ENCODE measurements at places on chromosomes 13 and 19. TPM values are rescaled to one million over a fixed set of nuclear protein-coding genes. Genes with fewer than 3 reads are reported as not detected.

DNA sequence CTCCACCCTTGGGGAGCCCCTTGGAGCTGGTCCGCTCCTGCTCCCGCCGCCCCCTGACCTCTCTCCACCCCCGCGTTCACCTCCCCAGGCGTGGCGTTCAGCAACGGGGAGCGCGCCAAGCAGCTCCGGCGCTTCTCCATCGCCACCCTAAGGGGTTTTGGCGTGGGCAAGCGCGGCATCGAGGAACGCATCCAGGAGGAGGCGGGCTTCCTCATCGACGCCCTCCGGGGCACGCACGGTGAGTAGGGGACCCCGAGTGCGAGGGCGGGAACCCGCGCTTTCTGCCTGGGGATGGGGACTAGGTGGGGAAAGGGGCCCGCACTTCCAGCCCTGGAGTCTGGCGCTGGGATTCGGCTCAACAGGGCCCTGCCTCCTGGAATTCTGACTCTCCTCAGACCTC lies 1.7 kb downstream of the CYP2A13 start:
- no peak for DNase-seq

The ZIC5 gene
- total RNA-seq: not detected

GRCh38 chr19:5891938-5892771 lies 11.4 kb downstream of the NDUFA11 start:
- no peak for DNase-seq

DNA sequence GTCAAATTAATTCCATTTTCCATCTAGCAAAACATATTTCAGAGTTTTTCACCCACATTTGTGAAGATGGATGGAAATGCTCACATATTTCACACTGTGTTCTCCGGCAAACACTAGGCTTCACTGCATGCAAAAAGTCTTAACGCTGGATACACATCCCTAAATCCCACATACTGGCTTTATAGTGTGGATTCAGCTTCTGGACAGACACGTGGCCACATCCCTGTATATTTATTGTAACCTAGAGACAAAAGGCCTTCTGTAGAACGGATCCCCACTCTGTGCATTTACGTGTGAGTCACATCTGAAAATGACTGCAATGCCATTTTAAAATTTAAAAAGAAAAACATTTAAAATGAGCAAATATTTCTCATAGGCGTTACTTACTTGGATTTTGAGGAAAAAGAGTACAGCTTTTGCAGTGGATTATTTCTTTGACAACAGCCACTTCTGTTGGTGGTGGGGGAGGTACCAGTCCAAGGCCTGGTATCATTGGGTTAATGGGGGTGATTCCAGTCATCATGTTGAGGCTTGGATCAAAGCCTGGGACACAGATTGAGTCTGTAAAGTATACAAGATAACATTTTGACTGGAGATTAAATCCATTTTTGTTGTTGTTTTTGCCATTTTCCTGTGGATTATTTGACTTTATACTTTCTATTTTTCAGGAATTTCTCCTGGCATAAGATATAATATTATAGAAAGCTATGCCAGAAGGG lies 337.7 kb downstream of the DNAJC15 start:
- no peak for DNase-seq

DNA sequence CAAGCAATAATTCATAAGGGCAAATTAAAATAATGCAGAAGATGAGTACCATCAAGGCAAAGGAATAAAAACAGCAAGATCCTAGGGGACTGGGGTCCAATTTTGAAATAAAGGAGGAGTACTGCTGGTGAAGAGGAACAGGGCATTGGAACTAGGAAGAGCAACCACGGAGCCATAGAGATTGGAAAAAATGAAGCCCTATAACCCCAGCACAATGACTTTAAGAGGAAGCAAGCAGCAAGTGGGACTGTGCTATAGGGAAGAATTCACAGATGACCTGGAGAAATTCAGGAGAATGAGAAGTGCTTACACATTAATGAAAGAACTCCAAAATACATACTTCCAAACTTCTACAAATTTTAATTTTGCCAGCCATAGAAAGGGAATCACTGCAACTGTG lies 44.9 kb upstream of the ITM2B start:
- no peak for DNase-seq

DNA sequence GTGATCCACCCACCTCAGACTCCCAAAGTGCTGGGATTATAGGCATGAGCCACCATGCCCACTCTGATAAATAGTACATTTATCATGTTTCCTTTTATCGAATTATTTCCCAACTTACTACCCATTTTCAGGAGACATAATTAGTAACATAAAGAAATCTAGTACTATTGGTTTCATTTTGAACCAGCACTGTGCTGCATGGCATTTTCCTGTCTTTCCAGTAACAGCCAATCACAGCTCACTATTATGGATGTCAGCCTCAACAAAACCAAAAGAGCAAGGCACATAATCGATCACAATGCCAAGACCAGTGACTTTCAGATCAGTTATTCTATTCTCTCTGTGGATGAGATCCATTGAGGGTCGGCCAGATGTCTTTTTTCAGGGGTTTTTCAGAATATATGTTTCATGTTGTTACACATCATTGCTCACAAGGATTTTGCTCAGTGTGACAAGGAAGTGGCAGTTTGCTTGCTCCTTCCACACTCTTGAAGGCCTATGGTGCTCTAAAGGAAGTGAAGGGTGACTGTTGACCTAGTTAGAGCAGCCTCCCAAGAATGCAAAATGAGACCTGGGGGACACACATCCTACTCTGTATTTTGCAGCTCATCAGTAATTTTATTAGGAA lies 233.4 kb downstream of the KCNRG start:
- DNase-seq: no peak

The ATP8B3 gene
- 28.7 TPM for total RNA-seq

The ADGRE3 gene
- not detected for total RNA-seq

- DNase-seq: no peak
These were observed 25.0 kb upstream of the NCCRP1 start for GRCh38 chr19:39171479-39172465.

DNA sequence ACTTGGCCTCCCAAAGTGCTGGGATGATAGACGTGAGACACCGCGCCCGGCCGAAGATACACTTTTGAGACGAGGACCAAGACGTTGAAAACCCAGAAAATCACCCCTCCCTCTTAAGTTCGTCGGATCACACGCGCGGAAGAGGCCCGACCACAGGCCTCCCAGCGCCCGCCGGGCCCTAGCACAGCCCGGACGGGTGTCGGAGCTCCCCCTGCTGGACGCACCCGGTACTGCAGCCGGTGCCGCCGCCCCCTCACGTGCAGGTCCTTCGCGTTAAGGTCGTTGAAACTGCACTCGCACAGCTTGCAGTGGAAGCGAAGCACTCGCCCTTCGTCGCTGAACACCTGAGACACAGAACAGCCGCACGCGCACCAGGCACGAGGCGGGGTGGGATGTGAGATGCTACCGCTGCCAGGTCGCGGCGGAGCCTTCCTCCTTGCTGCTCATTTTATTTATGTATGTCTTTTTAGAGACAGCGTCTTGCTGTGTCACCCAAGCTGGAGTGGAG lies 35.7 kb upstream of the MATK start:
- peak; percentile 88 for DNase-seq

DNA sequence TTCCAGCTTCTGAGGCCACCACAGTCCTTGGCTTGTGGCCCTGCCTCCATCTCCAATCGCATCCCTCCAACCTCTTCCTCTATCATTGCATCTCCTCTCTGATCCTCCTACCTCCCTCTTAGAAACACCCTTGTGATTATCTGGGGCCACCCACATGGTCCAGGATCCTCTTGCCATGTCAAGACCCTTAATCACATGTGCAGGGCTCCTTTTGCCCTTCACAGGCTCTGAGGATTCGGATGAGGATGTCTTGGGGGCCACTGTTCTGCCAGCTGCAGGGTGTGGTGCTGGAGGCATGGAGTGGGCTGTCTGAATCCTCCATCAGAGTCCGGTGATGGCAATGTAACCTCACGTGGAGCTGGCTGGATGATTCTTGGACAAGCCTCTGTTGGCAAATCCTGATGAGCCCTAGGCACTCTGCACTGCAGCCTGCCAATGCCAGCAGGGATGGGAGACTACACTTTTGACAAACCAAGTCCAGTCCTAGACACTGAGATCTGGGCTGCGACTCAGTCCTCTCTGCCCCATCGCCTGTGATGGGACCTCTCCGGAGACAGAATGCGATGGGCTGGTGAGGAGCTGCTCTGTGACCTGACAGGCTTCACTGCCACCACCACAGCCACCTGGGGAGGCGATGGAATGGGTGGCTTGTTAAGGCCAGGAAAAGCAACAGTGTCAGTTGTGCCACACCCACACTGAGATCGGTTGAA lies 61.2 kb downstream of the CCDC70 start:
- DNase-seq: peak; percentile 34

GRCh38 chr19:18987456-18987855 lies 45.9 kb downstream of the SUGP2 start:
- DNase-seq: no peak

The SYT5 gene
- total RNA-seq: not detected

The CGB2 gene
- total RNA-seq: not detected

The ZNF93 gene
- 24.4 TPM for total RNA-seq

The FAM83E gene
- total RNA-seq: 9.1 TPM

GRCh38 chr19:13092158-13092543 lies 10.5 kb downstream of the LYL1 start:
- DNase-seq: no peak

The ZNF345 gene
- 4.3 TPM for total RNA-seq

The MAB21L1 gene
- not detected for total RNA-seq

The FFAR1 gene
- total RNA-seq: 0.23 TPM

GRCh38 chr19:6811906-6812305 lies 39.4 kb downstream of the VAV1 start:
- no peak for DNase-seq

DNA sequence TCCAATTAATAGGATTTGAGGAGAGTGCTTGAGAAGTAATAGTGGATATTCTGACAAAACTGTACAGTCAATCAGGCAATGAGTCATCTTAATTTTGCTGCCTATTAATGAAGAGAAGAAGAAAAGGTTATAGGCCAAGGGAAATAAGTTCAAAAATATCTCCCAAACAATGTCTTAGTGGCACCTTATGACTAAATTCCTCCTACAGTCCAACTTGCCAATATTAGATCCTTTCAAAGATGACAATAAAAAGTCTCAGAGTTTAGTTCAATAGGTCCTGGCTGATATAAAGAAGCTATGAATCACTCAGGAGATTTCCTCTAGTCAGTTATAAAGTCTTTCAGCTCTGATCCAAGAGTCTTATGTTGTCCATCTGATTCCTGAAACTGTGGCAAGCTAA lies 27.9 kb downstream of the UGGT2 start:
- no peak for DNase-seq

The KLK15 gene
- total RNA-seq: not detected

The GDF15 gene
- total RNA-seq: 0.29 TPM

DNA sequence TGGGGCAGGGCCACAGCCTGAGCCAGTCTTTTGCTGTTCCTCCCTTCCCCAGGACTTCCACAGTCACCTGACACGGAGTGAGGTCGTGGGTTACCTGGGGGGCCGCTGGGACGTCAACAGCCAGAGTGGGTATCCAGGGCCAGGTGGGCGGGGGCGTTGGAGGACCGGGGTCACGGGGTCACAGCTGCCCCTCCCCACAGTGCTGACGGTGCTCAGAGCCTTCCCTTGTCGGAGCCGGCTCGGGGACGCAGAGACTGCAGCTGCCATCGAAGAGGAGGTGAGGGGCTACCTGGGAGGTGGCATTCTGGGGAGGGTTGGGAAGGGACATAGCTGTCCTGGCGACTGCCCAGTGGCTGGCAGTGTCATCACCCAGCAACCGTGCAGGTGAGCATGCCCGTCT lies 11.5 kb downstream of the MPND start:
- DNase-seq: no peak

The ZNF382 gene
- total RNA-seq: 13.0 TPM

DNA sequence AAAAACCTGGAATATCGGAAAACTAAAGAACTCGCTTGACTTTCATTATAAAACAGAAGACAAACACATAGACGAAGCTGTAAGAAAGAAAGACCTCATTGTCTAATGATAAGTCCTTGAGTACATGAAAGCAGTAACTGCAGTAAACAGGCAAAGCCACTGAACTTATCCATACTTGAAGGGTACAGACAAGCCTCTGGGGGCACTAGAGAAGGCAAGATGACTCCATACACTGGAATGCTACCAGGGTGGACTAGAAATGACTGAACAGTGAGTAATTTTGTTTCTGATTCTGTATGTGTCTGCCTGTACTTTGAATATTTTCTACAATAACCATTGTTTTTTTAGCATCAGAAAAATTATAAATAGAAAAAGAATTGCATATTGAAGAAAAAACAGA lies 507.9 kb downstream of the UQCRFS1 start:
- DNase-seq: no peak

The NOTCH3 gene
- 0.07 TPM for total RNA-seq

The DENND1C gene
- 70.8 TPM for total RNA-seq

- no peak for DNase-seq
These were observed 2.9 kb downstream of the DAZAP1 start for GRCh38 chr19:1410136-1410786.

The ZNF772 gene
- total RNA-seq: 4.1 TPM

GRCh38 chr19:50358483-50359327 lies 6.7 kb downstream of the NAPSA start:
- DNase-seq: peak; percentile 82

- DNase-seq: no peak
These were observed 13.5 kb upstream of the BCL3 start for GRCh38 chr19:44735011-44735410.

DNA sequence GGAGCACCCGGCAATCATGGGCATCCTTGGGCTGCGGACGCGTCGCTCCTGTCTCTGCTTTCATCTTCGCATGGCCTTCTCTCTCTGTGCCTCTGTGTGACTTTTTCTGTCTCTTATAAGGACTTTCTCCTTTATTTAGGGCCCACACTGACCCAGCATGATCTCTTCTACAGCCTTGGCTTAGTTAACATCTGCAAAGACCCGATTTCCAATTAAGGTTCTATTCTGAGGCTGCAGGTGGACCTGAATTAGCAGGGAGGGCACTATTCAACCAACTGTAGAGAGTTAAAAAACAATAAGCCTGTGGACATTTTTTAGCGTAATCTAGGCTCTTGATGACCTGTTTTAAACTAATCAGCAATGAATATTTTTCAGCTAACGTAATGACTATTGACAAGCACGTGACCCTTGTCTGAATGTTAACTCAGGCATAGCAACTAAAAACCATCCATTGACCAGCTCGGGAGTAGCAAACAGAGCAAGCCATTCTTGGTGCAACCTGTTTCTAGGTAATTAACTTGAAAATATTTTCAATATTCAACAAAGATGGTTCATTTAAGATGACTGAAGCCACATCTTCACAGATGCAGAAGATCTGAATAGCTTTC lies 15.2 kb downstream of the F10 start:
- no peak for DNase-seq

GRCh38 chr13:28654276-28654675 lies 4.7 kb upstream of the POMP start:
- no peak for DNase-seq

The DPF1 gene
- total RNA-seq: not detected

The ZNF835 gene
- total RNA-seq: 2.2 TPM

The RDH8 gene
- not detected for total RNA-seq

The SHANK1 gene
- 0.14 TPM for total RNA-seq

- no peak for DNase-seq
These were observed 416 bp upstream of the DOCK9 start for GRCh38 chr13:98978280-98978679.

DNA sequence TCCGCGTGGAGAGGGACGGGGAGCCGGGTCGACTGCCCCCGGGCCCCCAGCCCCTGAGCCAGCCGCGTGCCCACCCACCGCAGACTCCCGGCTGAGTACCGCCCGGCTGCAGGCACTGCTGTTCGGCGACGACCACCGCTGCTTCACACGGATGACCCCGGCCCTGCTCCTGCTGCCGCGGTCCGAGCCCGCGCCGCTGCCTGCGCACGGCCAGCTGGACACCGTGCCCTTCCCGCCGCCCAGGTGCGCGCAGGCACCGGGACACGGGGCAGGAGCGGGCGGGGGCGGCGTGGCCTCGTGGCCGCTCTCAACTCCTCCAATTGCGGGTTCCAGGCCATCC lies 1.6 kb downstream of the AMH start:
- no peak for DNase-seq
